Endodermal cell (in vitro differentiated cells): ENCODE measurements at places on chromosomes 3 and 15.

DNA sequence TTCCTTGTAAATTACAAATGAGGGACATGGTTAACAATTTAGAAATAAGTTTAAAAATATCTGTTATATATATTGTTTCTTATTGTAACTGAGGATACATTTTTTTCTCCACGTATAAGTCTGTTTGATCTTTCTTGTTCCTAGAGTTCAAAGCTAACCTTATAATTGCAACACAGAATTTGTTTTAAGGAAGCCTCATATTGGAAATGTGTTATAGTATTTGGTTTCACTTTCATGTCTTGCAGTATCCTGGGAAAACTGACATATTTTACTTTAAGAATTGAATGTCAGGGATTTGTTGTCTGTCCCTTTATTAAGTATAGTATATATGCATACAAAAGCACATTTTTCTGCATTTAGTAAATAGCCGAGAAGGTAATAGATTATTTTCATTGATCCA is 23.5 kb upstream of the NIT2 start:
- DNase-seq, result no peak

GRCh38 chr3:13579063-13579462 is 30.1 kb downstream of the FBLN2 start:
- DNase-seq, result no peak

GRCh38 chr15:83100097-83100646 is 7.3 kb upstream of the TM6SF1 start:
- no peak for DNase-seq

DNA sequence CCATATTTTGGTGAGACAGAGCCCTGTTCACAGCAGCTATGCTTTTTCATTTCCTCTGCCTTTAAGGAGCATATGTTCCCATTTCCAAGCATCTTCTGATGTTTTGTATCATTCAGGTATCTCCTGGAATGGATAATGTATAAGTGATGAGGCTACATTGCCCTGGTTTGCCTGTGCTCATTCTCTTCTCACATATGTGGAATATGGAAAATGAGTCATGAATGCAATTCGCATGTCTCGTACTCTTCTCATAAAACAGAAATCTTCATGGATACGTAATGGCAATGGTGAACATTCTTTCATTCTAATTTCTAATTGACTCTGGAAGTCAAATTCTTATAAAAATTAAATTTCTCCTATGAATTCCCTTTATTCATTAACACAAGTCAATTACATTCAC is 143.1 kb downstream of the CDIN1 start:
- no peak for DNase-seq

DNA sequence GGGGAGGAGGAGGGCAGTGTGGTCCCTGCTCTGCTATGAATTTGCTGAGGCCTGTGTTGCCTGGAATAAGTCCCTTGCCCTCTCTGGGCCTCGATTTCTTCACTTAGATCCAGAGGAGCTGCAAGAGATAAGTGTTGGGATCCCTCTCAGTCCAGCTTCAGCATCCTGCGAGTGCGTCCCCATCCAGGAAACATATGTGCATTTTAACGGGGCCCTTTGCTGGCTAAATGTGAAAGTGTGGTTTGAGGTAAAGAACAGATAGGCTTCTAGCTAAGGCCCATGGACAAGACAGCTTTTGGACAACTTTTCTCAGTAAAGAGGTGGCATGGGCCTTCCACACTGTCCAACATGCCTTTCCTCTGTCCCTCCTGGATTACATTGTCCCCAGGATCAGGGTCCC is 26.5 kb downstream of the RPLP1 start:
- peak; percentile 12 for DNase-seq
